Activated CD4-positive, alpha-beta memory T cell treated with anti-CD3 and anti-CD28 coated beads, Interleukin-2, amount 10 ng/mL, durations not matched to agents 7 days and 5 days (primary cell): ENCODE measurements at places on chromosomes 6 and 20. TPM values are rescaled to one million over a fixed set of nuclear protein-coding genes. Genes with fewer than 3 reads are reported as not detected.

DNA sequence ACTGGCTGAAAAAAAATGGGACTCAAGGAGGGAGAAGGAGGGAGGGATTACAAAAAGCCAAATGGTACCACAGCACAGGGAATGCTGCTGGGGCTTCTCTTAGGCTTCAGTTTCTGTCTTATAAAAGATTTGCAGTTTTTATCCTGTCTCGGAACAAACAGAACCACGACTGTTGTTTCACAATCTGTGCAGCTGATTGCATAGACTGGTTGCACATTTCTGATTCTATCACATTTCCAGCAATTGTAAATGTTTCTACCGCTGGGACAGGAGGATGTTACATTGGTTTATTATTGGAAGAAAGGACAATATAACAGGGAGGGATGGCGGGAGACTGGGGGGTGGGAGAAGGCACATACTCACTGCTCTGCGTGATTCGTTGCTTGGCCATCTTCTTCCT is 73.5 kb upstream of the ARID1B start:
- DNase-seq = no peak

GRCh38 chr6:165573671-165574070 is 89.4 kb downstream of the PDE10A start:
- no peak for DNase-seq

DNA sequence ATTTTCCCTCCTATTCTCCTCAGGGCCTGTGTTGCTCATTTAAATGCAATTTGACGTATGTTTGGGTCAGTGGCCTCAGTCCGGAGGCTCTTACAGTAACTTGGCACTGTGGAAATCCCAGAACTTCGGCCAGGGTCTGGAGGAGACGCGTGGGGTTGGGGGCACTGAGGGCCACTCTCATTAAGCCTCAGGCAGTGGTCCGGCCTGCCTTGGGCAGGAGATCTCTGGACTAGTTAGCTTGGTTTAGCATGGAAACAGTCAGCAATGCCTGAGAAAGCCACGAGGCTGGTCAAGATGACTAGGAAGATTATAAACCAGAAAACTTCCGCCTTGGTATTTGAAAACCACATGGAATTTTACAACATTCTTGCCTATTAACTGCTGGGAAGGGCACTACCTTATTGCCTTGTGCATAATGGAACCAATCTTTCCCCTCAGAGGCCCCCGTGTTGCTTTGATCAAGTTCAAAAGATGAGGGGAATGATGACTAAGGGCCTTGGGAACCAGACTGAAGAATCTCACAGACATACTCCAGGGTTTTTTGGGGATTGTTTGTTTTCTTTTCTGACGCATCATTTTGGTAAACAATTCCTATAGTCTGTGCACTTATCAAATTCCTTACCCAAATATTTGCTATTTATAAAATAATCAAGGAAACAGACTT is 206.0 kb upstream of the PREP start:
- DNase-seq = no peak

- DNase-seq = no peak
Measured at GRCh38 chr6:35072698-35073055, 68.5 kb downstream of the TCP11 start.

DNA sequence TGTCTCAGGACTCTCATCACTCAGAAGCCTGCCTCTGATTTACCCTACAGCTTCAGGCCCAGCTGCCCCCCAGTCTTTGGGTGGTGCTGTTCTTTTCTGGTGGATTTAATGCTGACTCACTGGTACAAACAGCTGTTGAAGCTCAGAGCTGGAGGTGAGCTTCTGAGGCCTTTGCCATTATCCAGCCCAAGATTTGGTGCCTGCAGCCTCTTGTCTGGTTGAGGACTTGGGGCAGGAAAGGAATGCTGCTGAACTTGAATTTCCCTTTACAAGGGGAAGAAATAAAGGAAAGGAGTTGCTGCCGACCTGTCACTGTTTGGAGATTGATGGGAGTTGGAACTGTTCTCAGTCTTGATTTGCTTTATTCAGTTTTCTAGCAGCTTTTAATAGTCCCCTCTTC is 19.8 kb downstream of the ABCF1 start:
- no peak for DNase-seq

DNA sequence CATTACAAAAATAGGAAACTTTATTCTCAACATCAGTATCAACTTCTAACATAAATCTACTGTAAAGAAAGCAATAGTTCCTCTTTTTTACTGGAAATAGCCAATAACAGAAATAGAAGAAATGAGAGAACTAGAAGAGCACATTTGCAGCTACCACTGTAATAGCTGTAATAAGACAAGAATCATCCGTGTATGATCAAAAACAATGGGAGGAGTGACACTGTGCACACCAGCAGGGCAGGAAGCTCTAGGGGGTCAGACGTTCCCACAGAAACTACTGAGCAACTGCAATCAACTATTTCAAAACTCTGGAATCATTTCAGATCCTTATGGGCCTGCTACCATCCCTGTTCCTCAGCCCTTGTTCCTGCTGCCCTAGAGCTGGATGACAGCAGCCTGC is 43.7 kb downstream of the NINL start:
- DNase-seq = no peak

GRCh38 chr6:135475292-135475886 is 22.2 kb downstream of the AHI1 start:
- no peak for DNase-seq

- no peak for DNase-seq
Measured at GRCh38 chr6:124772733-124773319, 189.4 kb upstream of the RNF217 start.

GRCh38 chr6:106383573-106383972 is 23.1 kb downstream of the CRYBG1 start:
- no peak for DNase-seq

- no peak for DNase-seq
Measured at GRCh38 chr6:143973097-143973966, 34.7 kb downstream of the PLAGL1 start.

GRCh38 chr20:45991616-45992015 is 17.1 kb upstream of the MMP9 start:
- DNase-seq = no peak

DNA sequence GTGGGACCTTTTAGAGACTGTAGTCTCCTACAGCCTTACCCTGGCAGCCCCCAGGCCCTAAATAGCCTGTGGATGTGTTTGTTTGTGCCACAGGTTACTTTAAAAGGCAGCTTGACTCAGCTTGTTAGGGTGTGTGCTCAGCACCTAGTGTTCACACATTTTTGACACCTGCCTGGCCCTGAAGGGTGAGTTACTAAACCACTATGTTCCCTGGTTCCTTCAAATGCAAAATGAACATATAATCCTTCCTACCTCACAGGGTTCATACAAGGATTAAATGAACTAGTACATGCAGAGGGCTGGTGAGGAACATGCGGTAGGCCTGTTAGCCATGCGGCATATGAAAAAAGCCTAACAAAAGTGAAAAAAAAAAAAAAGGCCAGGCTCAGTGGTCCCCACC is 14.9 kb upstream of the TFAP2C start:
- DNase-seq = no peak

GRCh38 chr20:63224412-63225081 is 8.6 kb upstream of the YTHDF1 start:
- DNase-seq = no peak

- DNase-seq = no peak
Measured at GRCh38 chr6:126204598-126204997, 135.3 kb upstream of the CENPW start.

DNA sequence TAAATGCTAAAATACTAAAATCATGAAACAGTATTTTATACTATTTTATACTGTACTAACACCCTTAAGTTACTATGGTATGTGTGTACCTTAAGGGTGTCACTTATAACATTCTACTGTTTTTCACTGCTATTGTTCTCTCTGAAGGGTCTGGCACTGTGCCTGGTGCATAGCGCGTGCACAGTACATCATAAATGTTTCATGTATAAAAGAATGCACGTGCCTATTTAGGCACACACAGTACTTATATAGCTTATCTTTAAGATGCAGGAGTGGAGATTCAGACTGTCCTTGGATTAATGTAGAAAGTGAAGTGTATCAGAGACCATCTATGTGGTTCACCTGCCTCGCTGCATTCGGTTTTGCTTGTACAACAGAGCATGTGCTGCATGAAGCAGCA is 64.0 kb upstream of the SGK1 start:
- DNase-seq = no peak

DNA sequence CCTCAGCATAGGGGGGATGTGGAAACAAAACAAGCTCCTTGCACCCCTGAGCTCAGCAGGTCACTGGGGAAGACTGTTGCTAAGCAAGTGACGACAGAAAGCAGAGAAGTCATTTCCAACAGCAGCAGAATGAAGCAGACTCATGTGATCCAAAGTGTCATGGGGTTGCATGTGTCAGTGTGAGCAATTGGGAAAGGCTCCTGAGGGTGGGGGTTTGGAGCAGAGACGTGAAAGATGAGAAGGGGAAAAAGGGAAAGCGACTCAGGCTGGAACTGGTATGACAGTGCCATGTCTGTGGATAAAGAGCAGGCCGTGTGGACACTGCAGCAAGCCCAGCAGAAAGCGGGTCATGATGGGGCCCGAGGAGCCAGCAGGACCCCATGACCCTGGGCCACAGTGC is 363.9 kb downstream of the PREX1 start:
- DNase-seq = no peak

DNA sequence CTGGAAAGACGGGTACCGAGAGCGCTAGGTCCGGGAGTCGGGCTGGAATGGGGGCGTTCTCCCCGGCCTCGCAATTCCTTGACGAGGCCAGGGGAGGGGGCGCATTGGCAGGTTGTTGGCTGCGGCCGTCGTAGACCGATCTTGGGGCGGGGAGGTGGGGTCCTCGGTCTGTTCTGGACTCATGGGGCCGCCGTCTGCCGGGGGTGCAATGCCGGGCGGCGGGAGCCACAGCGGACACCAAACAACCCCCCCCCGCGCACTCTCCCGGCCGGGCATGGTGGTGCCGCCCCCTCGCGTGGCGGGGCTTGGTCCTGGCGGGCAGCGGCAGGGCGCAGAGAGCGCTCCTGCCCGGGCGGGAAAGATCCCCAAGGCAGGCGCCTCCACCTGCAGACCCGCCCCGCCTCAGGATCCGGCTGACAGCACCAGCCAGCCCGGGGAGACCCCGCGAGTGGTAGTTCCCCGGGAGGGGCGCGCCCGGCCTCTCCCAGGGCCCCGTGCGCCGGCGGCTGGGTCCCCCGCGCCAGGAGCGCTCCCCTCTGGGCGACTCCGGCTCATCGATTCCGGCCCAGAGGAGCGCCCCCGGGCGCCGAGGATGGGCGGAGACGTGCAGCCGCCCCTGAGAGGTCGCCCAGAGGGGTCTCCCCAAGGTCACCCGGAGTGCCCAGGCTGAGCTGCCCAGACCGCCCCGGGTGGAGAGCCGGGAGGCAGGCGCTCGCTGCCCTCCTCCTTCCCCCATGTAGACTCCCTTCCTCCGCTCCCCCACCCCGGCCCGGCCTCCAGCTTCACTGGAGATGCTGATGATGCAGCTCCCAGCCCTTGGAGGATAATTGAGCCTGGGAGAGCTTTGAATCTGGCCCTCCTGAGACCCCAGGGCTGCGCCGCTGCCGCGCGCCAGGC is 709 bp downstream of the PPP1R16B start:
- peak; percentile 52 for DNase-seq

- no peak for DNase-seq
Measured at GRCh38 chr6:16635291-16635809, 125.9 kb downstream of the ATXN1 start.

- DNase-seq = peak; percentile 47
Measured at GRCh38 chr6:29943053-29943966, 978 bp downstream of the HLA-A start.

DNA sequence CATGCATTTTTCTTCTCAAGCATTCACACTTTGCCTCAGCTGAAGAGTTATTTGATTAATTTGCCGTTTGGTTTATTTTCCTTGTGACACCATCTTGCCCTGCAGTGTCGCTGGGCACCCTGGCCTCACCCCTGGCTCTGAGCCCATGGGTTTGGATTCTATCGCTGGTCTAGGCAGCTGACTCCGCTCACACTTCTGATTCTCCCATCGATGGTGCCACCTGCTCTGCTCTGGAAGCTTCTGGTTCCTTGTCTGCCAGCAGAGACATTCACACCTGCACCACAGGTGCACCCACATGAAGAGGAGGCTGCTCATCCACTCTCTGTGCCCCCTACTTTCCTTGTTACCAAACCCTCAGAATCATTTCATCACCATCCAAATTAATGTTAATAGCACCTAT is 291.6 kb upstream of the CDH4 start:
- no peak for DNase-seq

- no peak for DNase-seq
Measured at GRCh38 chr20:22438926-22439325, 145.4 kb downstream of the FOXA2 start.

DNA sequence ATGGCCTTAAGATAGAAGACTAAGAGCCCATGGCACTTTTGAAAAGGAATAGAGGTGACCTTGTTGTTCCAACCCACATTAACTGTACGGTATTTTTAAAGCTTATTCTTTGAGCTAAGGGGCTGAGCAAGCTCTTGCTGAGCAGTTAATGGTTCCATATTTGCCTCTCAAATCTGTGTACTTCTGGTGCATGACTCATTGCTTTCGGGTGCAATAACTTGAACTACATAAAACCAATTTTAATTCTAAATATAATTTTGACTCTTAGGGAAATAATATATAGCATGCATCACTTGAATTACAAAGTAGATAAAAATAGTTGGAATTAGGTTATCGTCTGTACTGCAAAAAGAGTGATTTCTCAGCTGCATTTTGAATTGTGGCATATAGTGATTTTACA is 348.1 kb upstream of the CITED2 start:
- DNase-seq = no peak

GRCh38 chr6:170237999-170238740 is 52.7 kb downstream of the DLL1 start:
- no peak for DNase-seq

- DNase-seq = no peak
Measured at GRCh38 chr6:167304912-167305311, 13.8 kb downstream of the UNC93A start.

DNA sequence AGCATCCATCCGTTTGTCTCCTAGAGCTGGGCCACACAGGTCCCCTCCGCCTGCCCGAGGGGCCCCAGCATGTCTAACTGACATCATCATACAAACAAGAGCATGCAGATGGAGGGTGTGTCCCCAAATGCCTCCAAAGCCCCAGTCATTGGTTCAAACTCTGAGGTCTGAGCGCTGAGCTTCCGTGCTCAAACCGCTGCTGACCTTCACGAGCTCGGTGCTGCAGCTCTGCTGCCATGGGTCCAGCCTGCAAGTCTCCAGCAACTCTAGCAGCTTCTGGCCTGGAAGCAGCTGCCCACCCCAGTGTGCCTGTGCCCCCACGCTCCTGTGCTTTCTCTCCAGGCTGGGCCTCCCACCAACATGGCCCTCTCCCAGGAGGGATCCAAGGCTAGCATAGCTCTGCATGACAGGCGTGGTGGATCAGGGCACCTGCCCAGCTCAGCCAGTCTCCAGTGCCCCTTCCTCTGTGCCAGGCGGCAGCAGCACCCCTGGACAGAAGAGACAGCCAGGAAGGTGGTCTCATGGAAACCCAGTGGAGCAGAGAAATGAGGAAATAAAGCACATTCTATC is 131.6 kb upstream of the PMEPA1 start:
- no peak for DNase-seq

Gene BEND3
- 2.5 TPM for total RNA-seq

Gene HRH3
- total RNA-seq = not detected

Gene ARHGAP18
- 14.8 TPM for total RNA-seq

Gene SLC17A1
- not detected for total RNA-seq

Gene F13A1
- total RNA-seq = not detected

Gene FUT9
- not detected for total RNA-seq

Gene RAB44
- 0.25 TPM for total RNA-seq

Gene TNNC2
- total RNA-seq = not detected

Gene SLC35F1
- 0.05 TPM for total RNA-seq

Gene KIF25
- total RNA-seq = not detected

Gene NOX3
- total RNA-seq = not detected

Gene RAET1E
- total RNA-seq = not detected

Gene VGLL2
- total RNA-seq = not detected

Gene LY6G6D
- not detected for total RNA-seq

Gene ADGRF1
- total RNA-seq = not detected

Gene ARMH2
- 1.2 TPM for total RNA-seq

Gene PIGU
- 18.3 TPM for total RNA-seq

Gene PSMB8
- 401 TPM for total RNA-seq
